ENCODE measurements at places on chromosomes 3 and 15.

DNA sequence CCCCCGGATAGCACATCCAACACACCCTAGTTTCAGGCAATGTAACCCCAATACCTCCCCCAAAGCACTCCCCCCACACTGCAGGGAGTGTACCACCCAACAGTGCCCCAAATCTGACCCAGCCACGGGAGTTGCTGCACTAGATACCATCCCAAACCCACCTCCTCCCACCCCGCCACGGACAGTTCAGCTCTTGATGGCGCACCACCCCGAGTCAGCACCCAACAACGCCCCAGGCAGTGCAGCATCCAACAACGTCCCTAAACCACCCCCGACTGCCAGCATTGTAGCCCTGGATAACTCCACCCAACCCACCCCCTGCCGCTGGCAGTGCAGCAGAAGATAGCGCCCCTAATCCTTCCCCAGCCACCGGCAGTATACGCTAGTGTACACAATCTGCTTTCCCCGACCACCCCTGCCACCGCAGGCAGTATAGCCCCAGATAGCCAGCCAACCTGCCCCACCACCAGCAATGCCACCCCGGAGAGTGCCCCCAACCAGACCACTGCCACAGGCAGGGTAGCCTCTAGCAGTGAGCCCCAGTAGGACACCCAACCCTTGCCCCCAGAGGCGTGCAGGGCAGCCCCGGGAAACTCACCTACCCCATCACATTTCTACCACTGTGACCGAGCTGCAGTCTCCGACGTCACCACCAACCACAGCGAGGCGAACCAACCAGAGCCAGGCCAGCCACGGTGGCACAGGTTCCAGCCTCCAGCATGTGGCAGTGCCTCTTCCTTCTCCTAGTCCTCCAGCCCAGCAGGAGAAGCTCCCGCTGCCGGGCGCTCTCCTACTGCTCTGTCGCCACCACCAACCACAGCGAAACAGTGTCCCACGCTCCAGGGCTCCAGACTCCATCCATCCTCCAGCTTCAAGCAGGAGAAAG lies 178.1 kb downstream of the POTEB3 start:
- DNase-seq, result no peak

GRCh38 chr3:126983653-126984390 lies 907 bp downstream of the PLXNA1 start:
- DNase-seq, result no peak

DNA sequence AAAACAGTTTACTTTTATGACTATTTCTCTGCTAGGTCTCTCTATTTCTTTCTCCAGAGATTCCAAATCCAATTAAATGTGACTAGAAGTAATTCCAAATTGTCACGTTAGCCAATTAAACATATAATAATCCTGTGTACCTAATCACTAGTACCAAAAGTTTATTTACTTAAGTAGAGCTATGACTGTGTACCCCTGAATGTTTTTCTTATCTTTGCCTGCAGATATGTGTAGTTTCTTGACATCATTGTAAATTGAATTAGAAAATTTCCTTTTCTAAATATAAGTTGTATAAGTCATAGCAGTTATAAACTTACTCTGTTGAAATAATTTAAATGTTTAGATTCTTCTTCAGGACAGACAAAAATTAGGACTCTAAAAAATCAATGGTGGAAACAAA lies 163.3 kb downstream of the SPATA16 start:
- DNase-seq, result no peak

DNA sequence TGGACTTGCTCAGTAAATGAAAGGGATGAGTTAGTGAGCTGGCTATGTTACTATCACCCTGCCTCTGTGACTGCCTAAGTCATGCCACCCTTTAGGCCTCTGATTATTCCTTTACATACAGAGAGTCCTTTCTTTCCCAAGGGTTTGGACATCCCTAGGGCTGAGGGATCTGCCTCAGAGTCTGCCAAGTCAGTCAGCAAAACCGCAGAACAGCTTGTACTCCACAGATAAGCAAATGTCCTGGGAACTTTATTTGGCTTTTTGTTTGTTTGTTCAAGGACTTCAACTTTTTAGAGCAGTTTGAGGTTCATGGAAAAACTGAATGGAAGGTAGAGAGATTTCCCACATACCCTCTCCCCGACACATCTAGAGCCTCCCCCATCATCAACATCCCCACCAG lies 82.6 kb upstream of the TRIM42 start:
- no peak for DNase-seq

GRCh38 chr15:42908538-42908937 lies 12.0 kb downstream of the TTBK2 start:
- no peak for DNase-seq

DNA sequence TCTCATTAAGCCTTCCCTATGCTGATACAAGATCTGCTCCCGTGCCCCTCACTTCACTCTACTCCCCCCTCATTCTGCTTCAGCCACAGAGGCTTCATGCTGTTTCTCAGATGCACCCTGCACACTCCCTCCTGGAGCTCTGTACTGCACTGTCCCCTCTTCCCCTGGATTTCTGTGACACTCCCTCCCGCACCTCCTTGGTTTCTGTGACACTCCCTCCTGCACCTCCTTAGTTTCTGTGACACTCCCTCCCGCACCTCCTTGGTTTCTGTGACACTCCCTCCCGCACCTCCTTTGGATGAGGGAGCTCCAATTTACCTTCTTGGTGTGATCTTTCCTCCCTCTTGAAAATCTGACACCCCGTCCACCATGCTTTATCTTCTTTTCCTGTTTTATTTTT lies 28.2 kb downstream of the BDH1 start:
- DNase-seq, result no peak
